ENCODE measurements at places on chromosomes 3 and 15. TPM values are rescaled to one million over a fixed set of nuclear protein-coding genes. Genes with fewer than 3 reads are reported as not detected.

IL17RD gene
- total RNA-seq = not detected

GRCh38 chr3:125229707-125230106 is 17.2 kb upstream of the SLC12A8 start:
- no peaks in the 10 kb centered on the region for H3K27me3 ChIP-seq
- peaks cover 25% of the 10 kb centered on the region for H3K36me3 ChIP-seq
- no peak overlapping the region for H3K4me3 ChIP-seq
- no peak overlapping the region for H3K27ac ChIP-seq
- peaks cover 6% of the 10 kb centered on the region for H3K4me1 ChIP-seq

GRCh38 chr3:45218578-45219390 is 7.3 kb downstream of the TMEM158 start:
- peaks cover 10% of the 10 kb centered on the region for H3K4me1 ChIP-seq
- no peak overlapping the region for H3K27ac ChIP-seq
- no peaks in the 10 kb centered on the region for H3K36me3 ChIP-seq

FGF12 gene
- not detected for total RNA-seq

EIF4E3 gene
- total RNA-seq = 83.9 TPM

DNA sequence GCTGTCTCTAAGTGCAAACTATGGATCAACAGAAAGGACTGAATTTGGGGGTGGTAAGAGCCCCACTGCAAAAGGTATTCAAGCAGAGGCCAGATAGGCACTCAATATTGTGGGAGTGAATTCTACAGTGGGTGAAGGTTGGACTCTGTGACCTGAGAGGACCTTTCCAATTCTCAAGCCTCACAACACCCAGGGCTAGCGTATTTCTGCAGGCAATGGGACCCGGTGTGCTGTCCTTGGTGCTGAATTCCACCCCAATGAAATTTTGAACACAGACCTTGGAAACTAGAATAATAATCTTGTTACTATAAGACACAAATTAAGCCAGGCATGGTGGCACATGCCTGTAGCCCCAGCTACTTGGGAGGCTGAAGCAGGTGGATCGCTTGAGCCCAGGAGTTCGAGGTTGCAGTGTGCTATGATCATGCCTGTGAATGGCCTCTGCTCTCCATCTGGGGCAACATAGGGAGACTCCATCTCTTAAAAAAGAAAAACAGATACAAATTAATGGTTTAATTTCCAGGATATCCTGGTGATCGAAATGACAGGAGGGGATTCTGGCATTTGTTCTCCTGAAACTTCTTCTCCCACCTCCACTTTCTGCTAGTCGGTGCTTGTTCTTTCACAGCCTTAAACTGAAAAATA is 135.4 kb downstream of the RAB11A start:
- DNase-seq = peak; percentile 48
- H3K27ac ChIP-seq = no peak overlapping the region
- H3K27me3 ChIP-seq = peaks cover 9% of the 10 kb centered on the region
- no peaks in the 10 kb centered on the region for H3K36me3 ChIP-seq

TLR9 gene
- 0.65 TPM for total RNA-seq

GRCh38 chr3:71497367-71497897 is 86.1 kb downstream of the FOXP1 start:
- no peaks in the 10 kb centered on the region for H3K27me3 ChIP-seq
- DNase-seq = no peak
- H3K4me1 ChIP-seq = peaks cover 72% of the 10 kb centered on the region
- H3K4me3 ChIP-seq = no peak overlapping the region
- no peak overlapping the region for H3K27ac ChIP-seq
- H3K36me3 ChIP-seq = peaks cover 34% of the 10 kb centered on the region

DNA sequence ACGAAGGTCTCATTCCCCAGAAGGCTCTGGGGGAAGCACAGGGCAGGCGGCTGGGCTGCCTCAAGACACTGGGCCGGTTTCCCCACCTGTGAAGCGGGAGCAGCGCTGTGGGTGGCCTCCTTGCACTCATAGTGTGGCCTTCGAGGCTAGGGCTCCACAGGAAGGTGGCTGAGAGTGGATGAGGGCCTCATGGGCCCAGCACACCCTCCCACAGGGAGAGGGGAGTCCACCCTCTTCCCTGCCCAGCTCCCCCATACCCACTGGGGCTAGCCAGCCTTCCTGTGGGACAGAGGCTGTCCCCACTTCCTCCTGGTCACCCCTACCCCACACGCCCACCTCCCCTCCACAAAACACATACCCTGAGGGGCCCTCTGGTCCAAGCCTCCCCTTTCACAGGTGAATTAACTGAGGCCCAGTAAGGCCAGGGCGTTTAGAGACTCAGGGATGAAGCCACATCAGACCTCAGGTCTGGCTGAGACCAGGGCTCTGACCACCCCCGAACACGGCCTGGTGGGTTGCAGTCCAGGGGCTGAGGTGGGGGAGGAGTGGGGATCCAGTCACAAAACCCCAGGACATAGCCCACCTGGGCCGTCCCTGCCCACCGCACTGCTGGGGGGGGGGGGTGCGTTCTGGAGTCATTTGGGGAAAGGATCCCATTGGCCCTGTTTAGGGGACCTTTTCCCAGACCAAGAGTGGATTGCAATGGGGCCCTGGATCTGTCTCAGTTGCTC is 1.1 kb downstream of the ANPEP start:
- peaks cover 31% of the 10 kb centered on the region for H3K27me3 ChIP-seq
- peak overlapping the region; percentile 51 for H3K4me3 ChIP-seq
- DNase-seq = no peak
- H3K27ac ChIP-seq = no peak overlapping the region
- peaks cover 9% of the 10 kb centered on the region for H3K4me1 ChIP-seq
- no peaks in the 10 kb centered on the region for H3K36me3 ChIP-seq

- H3K4me3 ChIP-seq = no peak overlapping the region
- DNase-seq = no peak
- no peak overlapping the region for H3K27ac ChIP-seq
- no peaks in the 10 kb centered on the region for H3K4me1 ChIP-seq
Observed at GRCh38 chr3:73542136-73542535, 82.6 kb downstream of the PDZRN3 start.

GRCh38 chr3:89787979-89788378 is 680.6 kb downstream of the EPHA3 start:
- no peaks in the 10 kb centered on the region for H3K27me3 ChIP-seq
- no peak overlapping the region for H3K27ac ChIP-seq
- no peak overlapping the region for H3K4me3 ChIP-seq
- H3K4me1 ChIP-seq = no peaks in the 10 kb centered on the region
- no peaks in the 10 kb centered on the region for H3K36me3 ChIP-seq

DNA sequence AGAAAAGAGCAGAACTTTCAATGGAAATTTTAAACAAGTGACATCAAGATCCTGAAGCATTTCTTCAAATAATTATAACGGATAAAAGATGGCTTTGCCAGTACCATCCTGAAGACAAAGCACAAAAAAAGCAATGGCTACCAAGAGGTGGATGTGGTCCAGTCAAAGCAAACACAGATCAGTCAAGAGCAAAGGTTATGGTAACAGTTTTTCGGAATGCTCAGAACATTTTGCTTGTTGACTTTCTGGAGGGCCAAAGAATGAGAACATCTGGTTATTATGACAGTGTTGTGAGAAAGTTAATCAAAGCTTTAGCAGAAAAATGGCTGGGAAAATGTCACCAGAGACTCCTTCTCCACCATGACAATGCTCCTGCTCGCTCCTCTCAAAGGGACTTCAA is 31.5 kb downstream of the FEM1B start:
- no peaks in the 10 kb centered on the region for H3K36me3 ChIP-seq
- H3K27ac ChIP-seq = no peak overlapping the region
- H3K4me3 ChIP-seq = no peak overlapping the region
- peaks cover 14% of the 10 kb centered on the region for H3K4me1 ChIP-seq
- H3K27me3 ChIP-seq = no peaks in the 10 kb centered on the region

Measured in activated CD4-positive, alpha-beta T cell treated with anti-CD3 and anti-CD28 coated beads, Interleukin-2, amount 10 ng/mL, durations not matched to agents 7 days and 5 days (primary cell).